ENCODE measurements at places on chromosomes 16 and 17.

DNA sequence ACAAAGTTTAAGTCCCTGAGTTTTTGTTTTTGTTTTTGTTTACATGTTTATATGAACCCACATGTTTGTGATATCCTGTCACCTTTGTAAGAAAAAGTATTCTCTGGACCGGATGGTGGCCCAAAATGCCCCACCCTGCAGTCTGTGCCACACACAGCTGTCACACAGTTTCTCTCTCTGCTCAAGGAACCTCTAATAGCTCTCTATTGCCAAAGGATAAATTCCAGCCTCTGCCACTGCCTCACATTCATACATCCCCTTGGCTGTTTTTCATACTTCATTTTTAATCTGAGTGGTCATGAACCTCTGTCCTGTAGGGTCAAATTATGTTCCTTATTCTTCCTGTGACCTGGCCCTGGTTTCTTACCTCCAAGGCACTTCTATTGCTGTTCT lies 520.3 kb upstream of the CDH5 start:
- H3K4me1 ChIP-seq: no peaks in the 10 kb centered on the region
- no peak overlapping the region for H3K27ac ChIP-seq
- no peaks in the 10 kb centered on the region for H3K36me3 ChIP-seq

DNA sequence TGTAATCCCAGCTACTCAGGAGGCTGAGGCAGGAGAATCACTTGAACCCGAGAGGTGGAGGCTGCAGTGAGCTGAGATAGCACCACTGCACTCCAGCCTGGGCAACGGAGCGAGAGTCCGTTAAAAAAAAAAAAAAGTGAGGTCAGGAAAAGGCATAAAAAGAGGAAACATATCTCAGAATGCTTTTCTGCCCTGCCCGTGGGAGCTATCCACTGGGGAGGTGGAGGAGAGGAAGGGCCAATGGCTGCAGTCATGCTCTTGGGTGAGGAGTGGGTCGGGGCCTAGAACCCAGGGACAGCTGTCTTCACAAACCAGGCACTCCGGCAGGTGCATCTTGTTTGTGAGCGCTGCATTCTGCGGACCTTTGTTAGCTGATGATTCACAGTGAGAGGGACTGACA lies 60.0 kb upstream of the CDC42EP4 start:
- H3K36me3 ChIP-seq: no peaks in the 10 kb centered on the region
- no peak for DNase-seq

DNA sequence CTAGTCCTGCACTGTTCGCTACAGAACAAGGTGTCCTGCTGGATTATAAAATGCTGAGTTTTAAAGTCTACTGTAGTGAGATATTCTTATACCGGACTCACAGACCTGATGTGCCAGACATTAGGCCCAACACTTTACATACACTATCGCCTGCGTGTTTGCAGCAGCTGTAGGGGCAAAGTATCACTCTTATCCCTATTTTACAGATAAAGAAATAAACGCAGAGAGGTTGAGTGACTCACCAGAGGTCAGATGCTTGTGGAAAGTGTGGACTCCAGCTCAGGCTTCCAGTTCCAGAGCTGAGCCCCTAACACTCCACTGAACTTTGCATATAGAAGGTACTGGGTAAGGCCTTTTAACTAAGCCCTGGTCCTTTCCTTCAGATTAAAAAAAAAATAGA lies 47.4 kb downstream of the PLXDC1 start:
- no peak overlapping the region for H3K27ac ChIP-seq
- DNase-seq: no peak
- no peak overlapping the region for H3K4me3 ChIP-seq
- H3K27me3 ChIP-seq: no peaks in the 10 kb centered on the region
- H3K36me3 ChIP-seq: no peaks in the 10 kb centered on the region
- H3K4me1 ChIP-seq: no peaks in the 10 kb centered on the region

GRCh38 chr16:52424591-52424990 lies 122.4 kb downstream of the TOX3 start:
- H3K4me1 ChIP-seq: no peaks in the 10 kb centered on the region
- no peak for DNase-seq
- H3K36me3 ChIP-seq: no peaks in the 10 kb centered on the region
- no peaks in the 10 kb centered on the region for H3K27me3 ChIP-seq

GRCh38 chr17:70891306-70891705 lies 722.0 kb downstream of the KCNJ2 start:
- DNase-seq: no peak
- H3K27me3 ChIP-seq: peaks cover 3% of the 10 kb centered on the region
- H3K4me1 ChIP-seq: no peaks in the 10 kb centered on the region
- H3K27ac ChIP-seq: no peak overlapping the region
- no peaks in the 10 kb centered on the region for H3K36me3 ChIP-seq
- H3K4me3 ChIP-seq: no peak overlapping the region

GRCh38 chr17:40598619-40599467 lies 33.6 kb upstream of the CCR7 start:
- no peaks in the 10 kb centered on the region for H3K4me1 ChIP-seq
- DNase-seq: peak; percentile 45
- no peaks in the 10 kb centered on the region for H3K27me3 ChIP-seq

GRCh38 chr16:77786186-77786847 lies 2.0 kb upstream of the VAT1L start:
- no peaks in the 10 kb centered on the region for H3K36me3 ChIP-seq
- H3K27me3 ChIP-seq: no peaks in the 10 kb centered on the region
- no peak for DNase-seq
- no peaks in the 10 kb centered on the region for H3K4me1 ChIP-seq
- no peak overlapping the region for H3K27ac ChIP-seq

DNA sequence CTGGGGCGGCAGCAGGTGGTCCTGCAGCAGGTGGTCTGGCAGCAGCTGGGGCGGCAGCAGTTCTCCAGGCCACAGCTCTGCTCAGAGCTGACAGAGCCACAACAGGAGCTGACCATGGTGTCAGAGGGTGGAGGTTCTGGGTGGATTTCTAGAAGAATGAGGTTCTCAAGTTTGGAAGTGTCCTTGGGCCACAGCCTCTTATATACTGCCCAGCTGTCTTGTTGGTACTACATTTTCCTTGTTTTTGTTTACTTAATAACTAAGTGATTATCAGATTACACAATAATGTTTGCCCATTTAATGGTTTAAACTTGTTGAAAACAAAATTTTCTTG lies at the start of gene KRTAP4-5:
Gene KRTAP4-5 (minus strand): TSS at position 174 of the 334 bp plus-strand sequence. CDS start 58 bp downstream, at position 116.
- no peaks in the 10 kb centered on the region for H3K4me1 ChIP-seq
- no peak for DNase-seq
- no peak within 1 kb of the TSS for H3K27ac ChIP-seq
- H3K4me3 ChIP-seq: no peak within 1 kb of the TSS

GRCh38 chr17:75317671-75318070 lies 28.4 kb upstream of the SLC25A19 start:
- DNase-seq: no peak
- no peaks in the 10 kb centered on the region for H3K27me3 ChIP-seq
- no peak overlapping the region for H3K4me3 ChIP-seq
- no peak overlapping the region for H3K27ac ChIP-seq
- H3K36me3 ChIP-seq: no peaks in the 10 kb centered on the region
- H3K4me1 ChIP-seq: no peaks in the 10 kb centered on the region

DNA sequence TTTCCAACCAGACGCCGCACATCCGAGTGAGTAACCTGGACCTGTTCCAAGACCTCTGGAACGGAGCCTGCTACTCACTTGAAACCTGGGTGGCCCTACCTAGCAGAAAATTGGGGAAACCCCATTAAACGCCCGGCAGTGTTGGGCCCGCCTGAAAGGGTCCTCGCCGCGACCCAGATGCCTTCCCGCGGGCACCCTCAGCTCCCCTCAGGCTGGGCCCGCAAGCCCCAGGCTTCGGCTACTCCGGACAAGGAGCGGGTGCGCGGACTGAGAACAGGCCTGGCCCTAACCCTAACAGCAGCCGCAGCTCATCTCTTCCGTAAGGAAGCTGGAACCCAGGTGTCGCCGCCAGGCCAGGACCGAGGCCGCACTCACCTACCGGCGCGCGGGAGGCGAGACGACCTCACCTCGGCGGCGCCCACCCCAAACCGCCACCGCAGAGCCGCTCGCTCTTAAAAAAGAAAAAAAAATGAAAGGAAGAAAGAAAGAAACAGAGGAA lies 344 bp downstream of the PSME3IP1 start:
- no peaks in the 10 kb centered on the region for H3K36me3 ChIP-seq
- peak overlapping the region; percentile 96 for H3K4me3 ChIP-seq
- H3K27me3 ChIP-seq: no peaks in the 10 kb centered on the region
- DNase-seq: peak; percentile 63
- H3K4me1 ChIP-seq: peaks cover 10% of the 10 kb centered on the region
- peak overlapping the region; percentile 98 for H3K27ac ChIP-seq

DNA sequence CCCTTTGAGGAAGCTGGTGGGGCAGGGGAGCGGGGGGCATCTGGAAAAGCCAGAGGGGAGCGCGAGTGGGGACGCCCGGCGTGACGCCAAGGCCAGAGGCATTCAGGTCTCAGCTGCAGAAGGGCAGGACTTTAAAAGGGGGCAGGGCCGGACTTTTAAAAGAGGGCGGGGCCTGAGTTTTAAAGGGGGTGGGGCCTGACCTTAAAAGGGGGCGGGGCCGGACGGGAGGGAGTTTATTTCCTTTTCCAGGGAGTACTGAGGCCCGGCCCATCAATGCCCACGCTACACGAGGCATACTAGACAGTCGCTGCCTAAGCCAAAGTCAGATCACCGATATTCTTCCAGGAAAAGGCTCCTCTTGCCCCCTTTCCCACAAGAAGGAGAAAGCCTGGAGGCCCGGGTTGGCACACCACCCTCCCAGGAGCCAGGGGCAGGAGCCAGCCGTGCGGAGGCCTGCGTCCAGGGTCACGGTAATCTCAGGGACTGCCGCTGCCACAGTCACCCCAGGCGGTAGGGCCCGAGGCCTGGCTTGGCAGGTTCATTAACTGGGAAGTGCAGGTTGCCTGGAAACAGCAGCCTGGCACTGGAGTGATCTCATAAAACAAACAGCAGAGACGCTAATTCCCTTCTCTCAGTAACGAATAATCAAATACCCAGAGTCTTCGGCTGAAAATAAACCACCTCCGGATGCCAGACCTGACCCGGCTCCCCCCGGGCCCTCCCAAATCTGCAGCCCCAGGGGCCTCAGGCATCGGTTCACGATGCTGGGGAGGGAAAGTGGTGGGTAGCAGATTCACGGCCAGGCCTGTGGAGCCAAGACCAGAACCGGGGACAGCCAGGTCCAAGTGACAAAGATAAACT lies 90.7 kb downstream of the TIMM22 start:
- H3K27me3 ChIP-seq: no peaks in the 10 kb centered on the region
- H3K4me1 ChIP-seq: peaks cover 5% of the 10 kb centered on the region
- DNase-seq: peak; percentile 90
- H3K4me3 ChIP-seq: peak overlapping the region; percentile 16

DNA sequence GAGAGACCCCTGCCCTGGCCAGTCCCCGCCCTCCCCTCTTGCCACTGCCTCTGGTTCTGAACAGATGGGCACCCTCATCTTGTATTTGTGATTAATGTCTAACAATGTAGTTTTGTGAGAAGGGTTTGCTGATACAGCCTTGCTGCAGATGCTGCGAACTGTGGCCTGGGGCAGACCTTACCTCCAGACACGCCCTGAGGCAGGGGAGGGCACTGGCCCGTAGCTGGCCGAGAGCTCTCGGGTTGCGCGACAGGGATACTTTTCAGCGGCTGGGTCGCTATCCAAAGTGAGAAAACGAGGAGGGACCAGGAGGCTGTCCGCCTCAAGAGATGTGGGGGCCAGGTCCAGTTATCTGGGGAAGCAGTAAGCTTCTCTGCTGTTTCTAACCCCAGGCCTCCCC lies 21.9 kb downstream of the STH start:
- no peak overlapping the region for H3K27ac ChIP-seq
- no peak for DNase-seq
- H3K36me3 ChIP-seq: no peaks in the 10 kb centered on the region
- H3K27me3 ChIP-seq: no peaks in the 10 kb centered on the region
- H3K4me3 ChIP-seq: no peak overlapping the region
- no peaks in the 10 kb centered on the region for H3K4me1 ChIP-seq

GRCh38 chr17:56812901-56813388 lies 20.8 kb downstream of the C17orf67 start:
- no peak overlapping the region for H3K27ac ChIP-seq
- H3K27me3 ChIP-seq: no peaks in the 10 kb centered on the region
- H3K36me3 ChIP-seq: no peaks in the 10 kb centered on the region

DNA sequence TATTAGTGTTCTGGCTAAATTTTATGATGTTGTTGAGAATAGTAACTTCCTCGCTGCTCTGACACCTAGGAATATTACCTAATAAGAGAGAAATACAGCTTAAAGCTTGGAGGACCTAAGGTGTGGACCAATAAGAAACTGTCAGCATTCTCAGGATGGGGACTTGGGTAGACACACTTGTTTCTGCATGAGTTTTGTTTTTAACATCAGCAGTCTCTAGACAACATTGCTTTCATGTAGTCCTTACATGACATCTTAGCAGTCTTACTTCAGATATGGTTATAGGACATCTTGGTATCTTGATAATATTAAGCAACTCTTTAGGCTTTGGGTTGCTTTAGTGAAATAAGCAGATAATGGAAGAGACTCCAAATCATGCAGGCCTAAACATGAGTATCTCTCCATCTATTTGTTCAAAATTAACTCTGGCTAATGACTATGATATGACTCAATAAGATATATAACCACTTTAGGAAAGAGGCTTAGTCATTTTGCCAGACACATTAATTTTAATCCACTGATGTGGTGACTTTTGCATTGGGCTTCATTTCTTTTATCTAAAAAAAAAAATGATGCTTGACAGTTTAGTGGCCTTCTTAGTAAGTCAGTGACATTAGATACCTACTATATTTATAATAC lies 84.5 kb downstream of the WNT3 start:
- no peaks in the 10 kb centered on the region for H3K4me1 ChIP-seq
- H3K36me3 ChIP-seq: no peaks in the 10 kb centered on the region
- no peaks in the 10 kb centered on the region for H3K27me3 ChIP-seq

- H3K4me1 ChIP-seq: no peaks in the 10 kb centered on the region
- no peak overlapping the region for H3K4me3 ChIP-seq
- no peaks in the 10 kb centered on the region for H3K36me3 ChIP-seq
- H3K27me3 ChIP-seq: no peaks in the 10 kb centered on the region
- DNase-seq: no peak
These were observed 2.0 kb downstream of the ADAT1 start for GRCh38 chr16:75621170-75621477.

DNA sequence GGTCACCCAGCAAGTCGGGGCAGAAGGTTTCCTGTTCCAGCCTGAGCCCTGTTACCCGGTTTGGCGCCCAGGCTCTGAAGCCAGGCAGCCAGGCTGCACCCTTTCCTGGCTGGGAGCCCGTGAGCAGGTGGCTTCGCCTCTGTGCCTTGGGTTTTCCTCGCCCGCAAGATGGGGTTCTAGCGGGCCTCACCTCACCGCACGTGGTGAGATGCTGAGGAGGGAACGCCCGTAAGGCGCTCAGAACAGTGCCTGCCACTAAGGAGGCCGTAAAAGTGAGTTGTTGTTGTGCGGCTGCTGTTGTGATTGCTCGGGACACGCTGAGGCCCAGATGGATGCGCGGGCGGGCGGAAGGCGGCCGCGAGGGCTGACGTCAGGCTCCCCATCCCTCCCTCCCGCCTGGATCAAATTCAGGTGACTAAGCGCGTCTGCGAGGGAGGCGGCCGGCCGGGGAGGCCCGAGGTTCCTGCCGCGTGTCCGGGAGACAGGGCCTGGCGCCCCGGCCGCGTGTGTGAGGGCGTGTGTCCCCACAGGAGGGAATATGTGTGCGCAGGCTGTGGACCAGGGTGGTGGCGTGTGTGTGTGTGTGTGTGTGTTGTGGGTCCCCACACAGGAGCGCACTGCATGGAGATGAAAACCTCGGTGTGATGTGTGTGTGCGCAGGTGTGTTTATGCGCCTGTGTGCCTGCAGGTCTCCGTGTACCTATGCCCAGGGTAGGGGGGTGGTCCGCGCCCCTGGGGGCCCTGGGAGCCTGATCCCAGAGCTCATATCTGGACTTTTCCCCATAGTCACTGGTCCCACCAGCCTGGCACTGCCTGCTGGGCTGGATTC lies 4.3 kb downstream of the CAMKK1 start:
- H3K27me3 ChIP-seq: no peaks in the 10 kb centered on the region
- no peaks in the 10 kb centered on the region for H3K36me3 ChIP-seq
- peak; percentile 68 for DNase-seq
- peak overlapping the region; percentile 36 for H3K4me3 ChIP-seq
- peak overlapping the region; percentile 87 for H3K27ac ChIP-seq
- H3K4me1 ChIP-seq: peaks cover 16% of the 10 kb centered on the region

Data from breast epithelium (tissue), 4 donors.